T follicular helper cell (primary cell): ENCODE measurements at places on chromosomes 3 and 15.

GRCh38 chr15:27241943-27242342 is 271.0 kb downstream of the GABRG3 start:
- no peak for DNase-seq

DNA sequence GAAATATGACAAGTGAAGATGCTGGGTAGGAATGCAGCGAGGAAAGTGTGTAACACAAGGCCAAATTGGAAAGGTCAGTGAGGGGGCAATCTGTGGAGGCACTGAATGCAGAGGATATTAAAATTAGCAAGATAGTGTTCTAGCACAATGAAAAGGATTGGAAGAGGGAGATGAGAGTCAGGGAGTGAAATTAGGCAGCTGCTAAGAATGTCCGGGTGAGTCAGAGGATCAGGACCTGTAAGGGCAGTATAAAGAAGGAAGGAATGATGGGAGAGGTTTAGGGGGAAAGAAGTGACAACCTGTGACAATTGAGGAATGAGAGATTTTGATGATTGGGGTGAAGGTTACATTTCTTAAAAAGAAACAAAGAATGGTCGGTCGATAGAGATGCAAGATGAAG is 103.5 kb downstream of the UBE3A start:
- no peak for DNase-seq

GRCh38 chr3:139388821-139389551 is 461 bp downstream of the COPB2 start:
- peak; percentile 2 for DNase-seq

- no peak for DNase-seq
These were observed at the start of gene PAK6 for GRCh38 chr15:40238532-40239403. TSS of gene PAK6 (plus strand) at chr15:40239063. CDS start at chr15:40264786, 25,723 bp downstream.

GRCh38 chr15:66110864-66111263 is 142.7 kb downstream of the MEGF11 start:
- DNase-seq = no peak
